NCI-H345 (cell line): ENCODE measurements at places on chromosomes 3 and 15.

DNA sequence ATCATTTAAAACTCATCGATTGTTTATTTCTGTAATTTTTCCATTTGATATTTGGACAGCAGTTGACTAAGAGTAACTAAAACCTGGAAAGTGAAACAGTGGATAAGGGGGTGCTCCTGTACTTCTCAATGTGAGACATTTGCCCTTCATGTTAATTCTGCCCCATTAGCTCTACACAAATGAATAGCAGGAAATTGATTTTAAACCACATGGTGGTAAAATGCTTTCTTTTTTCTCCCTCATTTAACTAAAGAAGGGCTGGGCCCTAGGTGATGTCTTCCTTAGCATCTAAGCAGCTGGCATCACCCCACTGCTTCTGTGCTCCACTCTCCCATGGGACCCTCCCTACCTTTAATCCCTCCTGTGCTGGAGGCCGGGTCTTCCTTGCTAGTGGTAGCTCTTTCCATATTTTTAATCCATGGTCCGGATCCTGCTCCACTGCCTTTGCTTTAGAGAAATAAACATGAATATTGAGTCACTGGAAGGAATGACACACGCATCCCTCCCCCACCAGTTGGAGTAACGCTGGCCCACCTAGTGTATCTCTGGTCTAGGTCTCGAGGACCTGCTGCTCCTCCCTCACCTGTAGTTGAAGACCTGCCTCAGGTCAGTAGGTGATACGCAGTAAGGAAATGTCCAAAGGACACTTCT, 30.2 kb upstream of the LAMP3 start:
- DNase-seq = no peak

- no peak for DNase-seq
Observed at GRCh38 chr3:76941376-76941775, 98.5 kb upstream of the ROBO2 start.

DNA sequence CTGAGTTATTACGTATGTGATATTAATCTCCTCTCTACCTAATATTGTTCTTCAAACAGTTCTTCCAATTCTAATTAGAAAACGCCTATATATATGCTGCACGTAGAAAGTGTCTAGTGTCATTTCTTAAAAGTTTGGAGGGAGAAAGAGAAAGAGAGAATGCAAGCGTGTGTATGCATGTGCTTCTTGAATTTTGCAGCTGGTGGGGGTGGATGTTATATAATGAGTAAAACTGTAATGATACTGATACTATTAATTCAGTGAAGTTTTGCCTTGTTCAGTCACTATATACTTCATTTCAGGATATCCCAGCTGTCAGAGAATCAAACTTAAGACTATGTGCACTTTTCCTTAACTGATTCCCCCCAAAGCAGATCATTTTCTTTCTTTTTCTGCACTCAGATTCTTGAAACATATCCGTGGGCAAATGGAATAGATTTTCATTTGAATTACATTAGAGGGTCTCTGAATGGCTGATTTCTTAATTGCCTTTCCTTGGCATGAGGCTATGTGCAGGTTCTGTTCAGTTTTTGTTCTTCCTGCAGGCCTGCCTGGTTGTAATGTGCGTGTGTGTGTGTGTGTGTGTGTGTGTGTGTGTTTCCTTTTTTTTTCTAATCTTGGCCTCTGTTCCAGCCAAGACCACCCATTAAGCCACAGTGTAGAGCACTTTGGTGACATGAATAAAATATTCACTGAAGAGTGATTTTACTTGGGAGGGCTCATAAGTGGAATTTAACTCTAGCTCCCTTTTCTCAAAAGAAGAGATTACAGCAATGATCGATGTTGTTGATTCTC, 617.5 kb downstream of the RBMS3 start:
- no peak for DNase-seq

- no peak for DNase-seq
Observed at GRCh38 chr3:101950985-101951733, 101.8 kb downstream of the NFKBIZ start.

DNA sequence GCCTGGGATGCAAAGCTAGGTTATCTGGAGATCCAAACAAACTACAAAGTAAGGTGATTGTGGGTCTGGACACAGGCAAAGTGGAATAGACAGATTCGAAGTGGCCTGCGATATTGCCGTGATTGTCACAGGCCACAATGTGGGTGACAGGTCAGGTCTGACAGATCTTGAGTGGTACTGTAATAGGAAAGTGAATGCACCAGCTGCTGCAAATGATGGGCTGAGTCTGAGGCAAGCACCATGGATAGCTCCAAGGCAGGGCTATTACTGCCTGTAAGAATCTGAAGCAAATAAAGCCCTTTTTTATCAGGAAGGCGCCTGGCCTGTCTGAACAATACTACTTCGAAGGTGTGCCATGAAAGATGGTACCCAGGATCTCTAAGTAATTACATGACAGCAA, 10.0 kb downstream of the ARMC8 start:
- DNase-seq = no peak

- DNase-seq = no peak
Observed at GRCh38 chr3:174170248-174170647, 688.9 kb upstream of the NAALADL2 start.

DNA sequence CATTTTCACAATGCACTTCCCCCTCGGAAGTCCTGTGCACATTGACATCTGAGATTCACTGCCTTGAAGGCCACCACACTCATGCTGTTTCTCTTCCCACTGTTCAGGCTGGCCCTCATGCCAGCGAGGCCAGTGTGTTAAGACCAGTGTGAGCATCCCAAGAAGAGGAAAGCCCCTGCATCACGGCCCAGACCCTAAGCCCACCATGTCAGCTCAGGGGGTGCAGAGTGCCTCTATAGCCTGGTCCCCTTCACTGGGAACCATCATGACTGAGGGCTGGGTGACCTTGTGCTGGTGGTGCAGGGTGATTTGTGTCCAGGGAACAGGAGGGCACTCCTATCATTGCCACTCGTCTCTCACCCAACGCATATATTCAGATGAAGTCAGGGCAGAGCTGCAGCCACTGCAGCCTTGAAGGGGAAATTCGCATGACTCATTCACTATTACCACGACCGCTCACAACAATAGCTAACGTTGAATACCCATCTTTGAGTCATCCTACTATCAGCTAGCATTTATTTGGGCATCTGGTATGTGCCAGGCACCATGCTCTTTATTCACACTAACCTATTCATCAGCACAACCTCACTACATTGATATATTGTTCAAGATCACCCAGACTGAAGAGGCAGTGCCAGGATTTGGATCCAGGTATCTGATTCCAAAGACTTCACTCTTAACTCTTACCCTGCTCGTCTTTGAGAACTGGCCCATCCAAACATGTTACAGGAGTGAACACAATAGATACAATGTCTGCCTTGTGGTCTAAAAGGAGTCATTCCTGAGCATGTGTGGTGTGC, 58.8 kb upstream of the SLC6A11 start:
- DNase-seq = no peak

GRCh38 chr3:21781355-21781754, 30.3 kb upstream of the ZNF385D start:
- no peak for DNase-seq

DNA sequence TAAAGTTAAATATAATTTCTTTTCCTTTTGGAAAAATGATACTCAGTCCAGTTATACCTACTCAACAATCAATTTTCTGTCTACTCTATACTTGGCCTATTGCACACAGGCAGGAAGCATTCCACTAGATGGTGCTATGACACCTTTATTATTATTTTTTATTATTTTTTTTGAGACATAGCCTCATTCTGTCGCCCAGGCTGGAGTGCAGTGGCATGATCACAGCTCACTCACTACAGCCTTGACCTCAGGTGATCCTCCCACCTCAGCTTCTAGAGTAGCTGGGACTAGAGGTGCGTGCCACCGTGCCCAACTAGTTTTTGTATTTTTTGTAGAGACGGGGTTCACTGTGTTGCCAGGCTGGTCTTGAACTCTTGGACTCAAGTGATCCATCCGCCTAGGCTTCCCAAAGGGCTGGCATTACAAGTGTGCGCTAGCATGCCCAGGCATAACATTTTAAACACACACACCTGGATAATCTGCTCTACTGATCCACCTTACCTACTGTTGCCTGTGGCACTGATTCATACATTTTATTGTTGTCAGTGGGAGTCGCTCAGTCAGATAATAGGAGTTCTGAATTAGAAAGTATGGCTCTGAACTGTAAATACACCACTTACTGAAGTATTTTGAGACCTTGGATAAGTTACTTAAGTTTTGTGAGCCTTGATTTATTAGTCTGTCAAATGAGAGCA, 56.2 kb downstream of the EIF3J start:
- no peak for DNase-seq

DNA sequence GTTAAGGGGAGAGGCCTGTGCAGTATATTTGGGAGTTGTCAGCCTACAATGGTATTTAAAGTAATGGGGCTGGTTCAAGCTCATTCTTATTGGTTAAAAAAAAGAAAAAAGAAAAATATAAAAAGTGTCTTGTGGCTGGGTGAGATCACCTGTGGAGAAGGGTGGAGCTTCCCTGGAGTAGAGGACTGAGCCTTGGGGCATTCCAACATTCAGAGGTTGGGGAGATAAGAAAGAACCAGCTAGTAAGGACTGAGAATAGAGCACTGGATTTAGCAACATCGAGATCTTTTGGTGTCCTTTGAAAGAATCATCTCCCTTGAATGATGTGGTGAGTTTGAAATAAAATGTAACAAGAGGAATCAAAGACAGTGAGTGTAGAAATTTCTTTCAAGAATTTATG, 5.2 kb downstream of the SLC49A4 start:
- no peak for DNase-seq

- DNase-seq = no peak
Observed at GRCh38 chr15:90291679-90292356, 26.3 kb downstream of the NGRN start.

- no peak for DNase-seq
Observed at GRCh38 chr15:90557186-90558084, 27.7 kb downstream of the CRTC3 start.

DNA sequence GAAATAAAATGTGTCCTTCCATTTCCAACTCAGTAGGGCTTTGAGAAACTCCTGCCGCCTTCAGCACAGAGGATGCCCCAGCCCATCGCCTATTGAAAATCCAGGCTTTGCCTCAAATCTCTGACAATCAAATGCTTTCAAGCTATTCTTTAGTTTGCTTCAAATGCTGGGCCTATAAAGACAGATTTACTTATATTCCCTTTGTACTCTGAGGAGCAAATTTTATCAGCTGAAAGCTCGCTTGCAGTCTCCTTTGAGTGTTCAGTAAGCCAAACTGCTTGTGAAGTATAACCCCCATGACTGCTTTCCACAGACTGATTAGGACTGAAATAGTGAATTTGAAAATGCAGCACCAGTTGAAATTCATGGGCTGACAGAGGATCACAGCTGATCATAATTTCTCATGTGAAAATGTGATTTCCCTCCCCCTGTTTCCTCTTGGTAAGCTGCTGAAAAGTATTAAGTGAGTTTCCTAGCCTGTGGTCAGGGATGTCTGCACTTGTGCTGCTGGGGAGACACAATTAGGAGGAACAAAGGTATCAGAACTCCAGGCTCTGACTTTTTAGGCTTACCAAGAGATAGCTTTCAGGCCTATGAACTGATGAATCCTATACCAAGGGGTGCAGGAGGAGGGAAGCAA, 563.4 kb upstream of the TGFBR2 start:
- DNase-seq = no peak

DNA sequence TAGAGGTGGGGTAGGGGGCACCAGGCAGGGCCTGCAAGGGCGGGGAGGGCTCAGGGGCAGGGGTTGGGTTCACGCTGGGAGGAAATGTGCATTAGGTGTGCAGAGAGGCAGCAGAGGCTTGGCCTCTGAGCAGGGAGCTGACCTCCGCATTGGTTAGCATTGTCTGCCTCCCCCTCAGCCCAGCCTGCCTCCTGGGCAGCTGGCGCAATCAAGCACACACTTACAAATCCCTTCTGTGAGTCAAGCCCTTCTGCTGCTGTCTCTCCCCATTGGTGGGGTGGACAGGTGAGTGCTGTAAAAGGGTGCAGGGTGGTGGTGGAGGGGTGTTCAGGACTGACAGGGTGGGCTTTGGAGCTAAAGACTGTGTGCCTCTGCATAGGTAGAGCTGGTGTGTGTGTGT, 9.3 kb downstream of the LOXL1 start:
- DNase-seq = no peak

GRCh38 chr3:116929505-116930222, 220.1 kb downstream of the TUSC7 start:
- no peak for DNase-seq

- no peak for DNase-seq
Observed at GRCh38 chr15:100958326-100959065, 39.3 kb downstream of the LRRK1 start.

GRCh38 chr3:172953571-172953970, 187.5 kb downstream of the SPATA16 start:
- no peak for DNase-seq

- DNase-seq = no peak
Observed at GRCh38 chr3:193499136-193499770, 55.4 kb downstream of the ATP13A4 start.

- no peak for DNase-seq
Observed at GRCh38 chr3:9347887-9348286, 15.0 kb upstream of the THUMPD3 start.

GRCh38 chr3:4512895-4513616, 19.9 kb downstream of the ITPR1 start:
- DNase-seq = no peak
